Sigmoid colon (tissue), 7 donors: ENCODE measurements at places on chromosomes 12 and 14. TPM values are rescaled to one million over a fixed set of nuclear protein-coding genes. Genes with fewer than 3 reads are reported as not detected.

- no peak for DNase-seq
- no peak overlapping the region for H3K4me3 ChIP-seq
- H3K27ac ChIP-seq = peak overlapping the region; percentile 81
Measured at GRCh38 chr12:46259713-46260112, 9.1 kb downstream of the SLC38A1 start.

GRCh38 chr14:97293659-97294058 lies 496.5 kb downstream of the VRK1 start:
- H3K27ac ChIP-seq = no peak overlapping the region
- no peaks in the 10 kb centered on the region for H3K27me3 ChIP-seq
- DNase-seq = no peak
- no peaks in the 10 kb centered on the region for H3K36me3 ChIP-seq
- no peaks in the 10 kb centered on the region for H3K4me1 ChIP-seq

- DNase-seq = no peak
- no peaks in the 10 kb centered on the region for H3K36me3 ChIP-seq
- no peak overlapping the region for H3K27ac ChIP-seq
- H3K4me1 ChIP-seq = no peaks in the 10 kb centered on the region
Measured at GRCh38 chr12:5650829-5651461, 219.0 kb downstream of the NTF3 start.

- no peaks in the 10 kb centered on the region for H3K27me3 ChIP-seq
- no peak overlapping the region for H3K4me3 ChIP-seq
- H3K4me1 ChIP-seq = no peaks in the 10 kb centered on the region
Measured at GRCh38 chr12:65343801-65344200, 65.3 kb downstream of the MSRB3 start.

FLRT2 gene
- 9.1 TPM for total RNA-seq

DPY19L2 gene
- 28.8 TPM for total RNA-seq

DNA sequence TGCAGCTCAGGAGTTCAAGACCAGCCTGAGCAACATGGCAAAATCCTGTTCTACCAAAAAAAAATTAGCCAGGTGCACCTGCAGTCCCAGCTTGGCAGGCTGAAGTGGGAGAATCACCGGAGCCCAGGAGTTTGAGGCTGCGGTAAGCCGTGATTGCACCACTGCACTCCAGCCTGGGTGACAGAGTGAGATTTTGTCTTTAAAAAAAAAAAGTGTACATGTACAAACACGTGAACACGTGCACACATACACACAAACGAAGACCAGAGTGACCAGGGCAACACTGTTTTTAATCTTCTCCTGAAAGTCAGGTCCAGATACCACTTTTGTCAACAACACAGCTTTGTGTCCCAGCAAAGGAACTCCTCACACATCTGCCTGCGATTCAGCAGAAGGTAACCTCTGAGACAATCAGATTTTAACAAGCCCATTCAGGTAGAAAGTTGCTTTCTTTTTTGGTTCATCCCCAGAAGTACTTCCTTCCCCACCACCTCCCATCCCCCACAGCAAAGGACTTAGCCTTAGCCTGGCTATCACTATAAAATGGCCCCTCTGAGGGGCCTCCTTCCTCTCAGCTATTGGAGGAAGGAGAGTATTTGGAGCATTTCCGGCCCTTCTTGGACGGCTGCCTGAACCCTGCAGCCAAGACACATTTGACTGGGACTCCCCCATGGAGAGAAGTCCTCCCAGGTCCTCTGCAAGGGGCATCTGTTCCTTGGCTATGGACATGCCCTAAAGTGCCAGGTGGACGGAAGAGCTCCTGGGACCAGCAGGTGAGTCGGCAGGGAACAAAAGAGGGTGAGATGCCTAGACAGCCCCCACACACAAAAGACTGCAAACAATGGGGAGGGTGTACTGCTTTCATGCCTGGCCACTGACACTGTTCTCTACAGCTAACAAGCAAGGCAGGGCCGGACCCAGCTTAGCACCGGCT lies 9.8 kb downstream of the CTDSP2 start:
- H3K4me3 ChIP-seq = peak overlapping the region; percentile 24
- peak overlapping the region; percentile 64 for H3K27ac ChIP-seq
- no peaks in the 10 kb centered on the region for H3K27me3 ChIP-seq
- no peaks in the 10 kb centered on the region for H3K36me3 ChIP-seq
- DNase-seq = peak; percentile 89

LRRC10 gene
- total RNA-seq = not detected

DNA sequence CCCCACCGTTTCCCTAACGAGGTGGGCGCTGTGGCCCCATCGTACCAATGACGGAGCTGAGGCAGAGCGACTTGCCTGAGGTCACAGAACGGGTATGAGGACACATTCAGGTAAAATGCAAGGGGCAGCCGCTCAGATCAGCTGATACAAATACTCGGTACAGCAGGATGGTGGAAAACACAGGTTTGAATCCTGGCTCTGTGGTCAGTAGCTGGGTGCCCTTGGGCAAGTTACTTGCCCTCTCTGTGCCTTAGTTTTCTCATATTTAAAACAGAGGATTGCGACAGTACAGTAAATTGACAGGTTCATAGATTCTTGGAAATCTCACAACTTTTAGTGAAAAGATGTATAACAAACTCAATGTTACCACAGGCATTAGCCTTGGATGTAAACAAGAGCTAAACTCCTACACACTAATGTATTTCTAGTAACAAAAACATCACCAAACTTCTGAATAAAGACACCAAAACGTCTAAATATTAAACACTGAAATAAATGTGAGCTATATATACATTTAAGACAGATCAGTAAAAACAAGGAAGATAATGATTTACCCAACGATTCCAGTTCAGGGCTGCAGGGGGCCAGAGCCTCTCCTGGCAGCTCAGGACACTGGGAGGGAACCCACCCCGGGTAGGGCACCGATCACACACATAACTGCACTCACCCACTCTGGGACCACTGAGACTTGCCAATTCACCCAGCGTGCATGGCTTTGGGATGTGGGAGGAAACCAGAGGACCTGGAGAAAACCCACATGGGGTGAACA lies 128.4 kb downstream of the RBM19 start:
- H3K27me3 ChIP-seq = no peaks in the 10 kb centered on the region
- no peaks in the 10 kb centered on the region for H3K4me1 ChIP-seq
- H3K4me3 ChIP-seq = no peak overlapping the region
- peaks cover 4% of the 10 kb centered on the region for H3K36me3 ChIP-seq

RIMBP2 gene
- 1.4 TPM for total RNA-seq
